ENCODE measurements at places on chromosomes 2 and 18.

DNA sequence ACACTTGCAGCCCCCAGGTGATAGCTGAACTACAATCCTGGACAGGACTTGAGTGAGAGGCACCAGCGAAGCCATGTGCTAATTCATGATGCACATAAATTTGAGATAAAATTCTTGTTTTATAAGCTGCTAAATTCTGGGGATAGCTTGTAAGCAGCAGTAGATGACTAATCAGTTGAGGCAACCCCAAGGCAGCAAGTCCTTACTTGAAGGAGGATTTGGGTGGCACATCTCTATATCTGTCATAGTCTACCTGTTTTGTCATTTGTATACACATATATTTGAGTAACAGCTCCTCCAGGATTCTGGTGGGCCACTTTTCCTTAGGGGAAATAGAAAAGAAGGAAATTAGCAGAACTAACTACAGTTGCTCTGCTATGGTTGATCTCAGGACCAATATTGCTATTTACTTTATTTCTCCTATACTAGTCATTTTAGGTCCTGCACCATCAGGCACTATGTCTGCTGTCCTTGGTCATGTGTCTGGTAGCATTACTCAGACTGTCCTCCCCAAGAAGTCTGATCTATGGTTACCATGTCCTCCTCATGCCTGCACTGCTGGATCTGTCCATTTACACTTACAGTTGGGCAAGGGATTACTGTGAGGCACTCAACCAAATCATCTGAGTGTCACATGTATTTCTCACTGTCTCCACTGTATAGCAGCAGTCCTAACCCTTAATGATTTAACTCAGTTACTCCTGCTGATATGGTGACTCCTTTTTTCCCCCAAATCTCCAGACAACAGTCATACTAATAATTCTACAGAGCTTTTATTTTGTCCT is 436.0 kb upstream of the CWC22 start:
- H3K27me3 ChIP-seq: no peaks in the 10 kb centered on the region
- DNase-seq: no peak
- no peaks in the 10 kb centered on the region for H3K36me3 ChIP-seq
- H3K4me3 ChIP-seq: no peak overlapping the region
- no peaks in the 10 kb centered on the region for H3K4me1 ChIP-seq

DNA sequence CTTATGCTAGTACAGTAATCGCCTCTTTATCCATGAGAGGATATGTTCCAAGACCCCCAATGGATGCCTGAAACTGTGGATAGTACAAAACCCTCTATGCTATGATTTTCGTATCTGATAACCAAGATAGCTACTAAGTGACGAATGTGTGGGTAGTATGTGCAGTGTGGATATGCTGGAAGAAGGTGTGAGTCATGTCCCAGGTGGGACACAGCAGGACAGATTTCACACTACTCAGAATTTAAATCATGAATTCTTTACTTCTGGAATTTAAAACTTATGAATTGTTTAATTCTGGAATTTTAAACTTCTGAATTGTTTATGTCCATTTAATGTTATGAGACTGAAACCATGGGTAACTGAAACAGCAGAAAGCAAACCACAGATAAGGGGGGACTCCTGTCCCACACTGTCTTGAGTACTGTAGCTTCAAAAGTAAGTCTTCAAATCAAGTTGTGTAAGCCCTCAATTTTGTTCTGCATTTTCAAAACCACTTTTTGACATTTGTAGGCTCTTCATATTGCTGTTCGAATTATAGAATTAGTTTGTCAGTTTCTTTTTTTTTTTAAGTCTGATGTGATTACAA is 116.0 kb downstream of the LTBP1 start:
- H3K27ac ChIP-seq: no peak overlapping the region
- H3K27me3 ChIP-seq: no peaks in the 10 kb centered on the region
- DNase-seq: no peak
- H3K4me3 ChIP-seq: no peak overlapping the region
- no peaks in the 10 kb centered on the region for H3K36me3 ChIP-seq

DNA sequence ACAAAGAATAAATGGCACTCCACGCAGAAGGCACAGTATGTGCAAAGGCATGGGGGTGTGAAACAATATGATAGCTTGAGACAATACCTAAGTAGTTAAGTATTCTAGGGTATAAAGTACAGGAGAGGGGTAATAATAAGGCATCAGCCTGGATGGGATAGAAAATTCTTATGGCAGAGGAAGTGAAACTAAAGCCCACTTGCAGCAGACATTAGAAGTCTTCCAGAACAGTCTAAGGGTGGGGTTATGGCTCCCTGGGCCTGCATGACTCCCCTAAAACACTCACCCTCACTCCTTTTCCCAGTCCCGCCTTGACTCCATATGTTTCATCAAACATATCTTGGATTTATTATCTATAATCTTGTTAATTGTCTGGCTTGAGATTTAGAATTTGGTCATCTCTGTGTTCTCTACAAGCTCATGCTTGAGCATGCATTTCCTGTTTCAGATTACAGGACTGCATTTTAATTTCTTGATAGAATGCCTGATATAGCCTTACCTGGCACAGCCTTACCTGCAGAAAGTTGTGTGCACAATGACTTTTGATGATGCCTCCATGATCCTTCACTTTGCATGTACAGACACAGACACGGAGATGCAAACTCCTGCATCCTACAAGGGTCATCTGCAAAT is 28.5 kb upstream of the TMBIM1 start:
- no peak for DNase-seq
- no peaks in the 10 kb centered on the region for H3K27me3 ChIP-seq
- no peak overlapping the region for H3K27ac ChIP-seq
- no peak overlapping the region for H3K4me3 ChIP-seq
- H3K4me1 ChIP-seq: peaks cover 50% of the 10 kb centered on the region

DNA sequence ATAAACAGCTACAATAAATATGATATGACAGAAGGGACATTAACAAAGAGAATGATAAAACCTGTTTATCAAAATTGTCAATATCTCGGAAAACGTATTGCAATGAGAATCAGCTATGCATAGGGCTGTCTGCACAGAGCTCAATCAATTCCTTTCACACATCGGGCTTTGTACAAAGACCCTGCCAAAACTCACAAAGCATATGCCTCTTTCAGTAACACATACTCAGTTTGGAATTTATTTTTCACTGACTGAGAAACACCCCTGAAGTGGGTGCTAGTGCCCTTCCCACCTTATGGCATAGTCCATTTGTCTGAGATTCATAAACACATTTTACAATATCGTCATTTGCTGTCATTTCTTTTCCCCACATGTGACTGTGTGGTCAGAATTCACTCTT is 815.8 kb upstream of the FAM98A start:
- H3K27ac ChIP-seq: no peak overlapping the region
- no peaks in the 10 kb centered on the region for H3K27me3 ChIP-seq
- H3K36me3 ChIP-seq: no peaks in the 10 kb centered on the region

DNA sequence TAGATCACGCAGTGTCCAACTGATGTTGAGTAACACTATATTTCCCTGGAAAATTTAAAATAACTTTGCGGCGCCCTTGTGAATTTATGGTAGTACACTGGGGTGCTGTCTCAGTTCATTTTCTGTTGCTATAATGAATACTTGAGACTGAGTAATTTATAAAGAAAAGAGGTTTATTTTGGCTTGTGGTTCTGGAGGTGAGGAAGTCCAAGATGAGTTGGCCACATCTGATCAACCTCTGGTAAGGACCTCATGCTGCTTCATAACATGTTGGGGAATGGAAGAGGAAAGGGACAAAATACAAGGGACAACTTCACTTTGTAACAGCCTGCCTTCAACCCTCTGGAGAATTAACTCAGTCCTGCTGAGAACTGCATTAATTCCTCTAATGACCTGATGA is 36.4 kb downstream of the ACTR3 start:
- H3K27ac ChIP-seq: no peak overlapping the region
- H3K4me1 ChIP-seq: no peaks in the 10 kb centered on the region
- H3K4me3 ChIP-seq: no peak overlapping the region
- H3K36me3 ChIP-seq: no peaks in the 10 kb centered on the region
- DNase-seq: no peak

DNA sequence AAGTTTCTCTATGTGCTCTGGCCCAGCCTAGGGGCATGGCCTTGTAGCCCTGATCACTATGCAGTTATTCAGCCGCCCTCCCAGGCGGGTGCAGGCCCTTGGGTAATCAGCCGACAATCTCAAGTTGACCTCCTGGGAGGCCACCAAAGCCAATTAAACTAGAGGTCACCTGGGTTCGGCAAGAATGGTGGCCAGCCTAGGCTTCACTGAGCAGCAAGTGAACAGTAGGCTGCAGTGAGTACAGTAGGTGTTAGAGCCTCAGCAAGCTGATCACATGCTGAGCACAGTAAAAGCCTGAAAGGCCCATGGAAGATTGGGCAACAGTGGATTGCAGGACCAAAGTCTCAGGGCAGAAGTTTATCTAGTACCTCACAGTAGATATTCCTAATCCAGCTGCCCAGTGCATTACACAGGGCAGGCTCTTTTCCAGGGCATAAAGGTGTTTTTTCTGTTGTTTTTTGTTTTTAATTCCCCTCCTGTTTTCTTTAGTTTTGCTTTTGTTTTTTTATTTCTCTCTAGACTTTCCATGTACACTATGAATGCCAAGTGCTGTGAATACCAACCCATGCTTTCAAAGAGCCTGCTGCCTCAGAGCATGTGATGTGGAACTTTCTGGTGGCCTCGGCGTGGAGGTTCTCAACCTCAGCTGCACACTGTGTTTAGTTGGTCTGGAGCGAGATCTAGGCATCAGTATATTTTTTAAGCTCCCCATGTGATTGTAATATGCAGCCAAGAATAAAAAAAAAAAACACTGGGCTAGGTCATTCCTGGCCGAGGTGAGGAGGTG is 55.9 kb upstream of the ATL2 start:
- H3K27ac ChIP-seq: no peak overlapping the region
- no peaks in the 10 kb centered on the region for H3K27me3 ChIP-seq
- no peaks in the 10 kb centered on the region for H3K4me1 ChIP-seq
- H3K4me3 ChIP-seq: no peak overlapping the region
- DNase-seq: no peak

All from T-cell (primary cell).